ENCODE measurements at places on chromosomes 3 and 15.

DNA sequence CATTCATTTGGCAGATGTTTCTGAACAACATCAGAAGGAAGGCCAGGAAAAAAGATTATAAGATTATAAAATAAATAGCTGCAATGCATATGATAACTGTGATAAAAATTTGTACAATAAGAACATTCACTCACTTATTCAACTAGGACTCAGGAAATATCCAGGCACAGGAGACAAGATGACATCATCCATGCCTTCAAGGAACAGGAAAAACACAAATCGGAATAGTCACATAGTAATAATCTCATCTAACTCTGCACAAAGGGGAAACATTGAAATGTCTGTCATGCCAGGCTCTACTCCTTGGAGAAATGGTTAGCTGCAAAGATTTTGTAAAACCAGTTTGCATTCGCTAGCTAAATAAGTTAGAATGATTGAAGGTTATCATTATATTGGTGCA lies 233.5 kb upstream of the AGTR1 start:
- peak; percentile 57 for DNase-seq

- DNase-seq: peak; percentile 52
These were observed 142.4 kb downstream of the ANXA2 start for GRCh38 chr15:60255390-60255789.

GRCh38 chr3:136869282-136869681 lies 7.3 kb downstream of the NCK1 start:
- DNase-seq: no peak

- no peak for DNase-seq
These were observed 60.3 kb downstream of the EBLN2 start for GRCh38 chr3:73121669-73122331.

DNA sequence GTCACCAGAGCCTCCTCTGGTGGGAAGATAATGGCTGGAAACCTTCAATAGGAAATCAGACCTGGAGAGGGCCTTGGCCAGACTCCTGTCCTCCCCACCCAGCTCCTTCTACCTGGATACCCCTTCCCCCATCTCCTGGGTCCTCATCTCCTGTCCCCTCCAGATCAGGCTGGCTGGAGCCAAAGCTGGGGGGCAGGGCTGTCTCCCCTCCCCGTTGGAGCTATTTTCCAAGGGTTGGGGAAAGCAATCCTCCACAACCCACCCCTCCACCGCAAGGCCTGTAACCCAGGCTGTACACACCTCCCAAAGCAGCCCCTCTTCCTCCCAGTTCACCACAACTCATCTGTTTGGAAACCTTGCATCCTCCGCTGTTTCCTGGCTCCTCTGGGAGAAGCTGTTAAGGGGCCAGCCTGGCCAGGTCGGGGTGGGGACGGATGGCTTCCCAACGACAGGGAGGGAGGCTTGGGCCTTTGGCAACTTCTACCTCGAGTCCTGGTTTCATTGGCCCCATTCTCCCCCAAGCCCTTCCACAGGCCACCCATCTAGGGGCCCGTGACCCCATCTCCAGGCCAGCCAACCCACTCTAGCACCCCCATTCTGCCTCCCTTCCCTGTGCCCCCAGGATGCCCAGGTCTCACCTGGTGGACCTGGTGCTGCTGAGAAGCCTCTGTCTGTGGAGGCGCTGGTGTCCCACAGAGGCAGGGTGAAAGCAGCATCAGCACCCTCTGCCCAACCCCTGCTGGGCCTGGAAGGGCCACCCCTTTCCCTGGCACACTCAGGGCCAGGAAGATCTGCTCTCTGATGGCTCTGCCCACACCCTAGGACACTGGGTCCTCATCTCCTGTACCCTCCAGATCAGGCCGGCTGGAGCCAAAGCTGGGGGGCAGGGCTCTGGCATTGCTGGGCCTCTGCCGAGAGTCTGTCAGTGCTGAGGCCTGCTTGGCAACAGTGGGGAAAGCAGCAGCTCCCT lies 22.1 kb upstream of the GOLGA6C start:
- DNase-seq: no peak

- DNase-seq: no peak
These were observed 96.8 kb downstream of the PLCH1 start for GRCh38 chr3:155648013-155648591.

DNA sequence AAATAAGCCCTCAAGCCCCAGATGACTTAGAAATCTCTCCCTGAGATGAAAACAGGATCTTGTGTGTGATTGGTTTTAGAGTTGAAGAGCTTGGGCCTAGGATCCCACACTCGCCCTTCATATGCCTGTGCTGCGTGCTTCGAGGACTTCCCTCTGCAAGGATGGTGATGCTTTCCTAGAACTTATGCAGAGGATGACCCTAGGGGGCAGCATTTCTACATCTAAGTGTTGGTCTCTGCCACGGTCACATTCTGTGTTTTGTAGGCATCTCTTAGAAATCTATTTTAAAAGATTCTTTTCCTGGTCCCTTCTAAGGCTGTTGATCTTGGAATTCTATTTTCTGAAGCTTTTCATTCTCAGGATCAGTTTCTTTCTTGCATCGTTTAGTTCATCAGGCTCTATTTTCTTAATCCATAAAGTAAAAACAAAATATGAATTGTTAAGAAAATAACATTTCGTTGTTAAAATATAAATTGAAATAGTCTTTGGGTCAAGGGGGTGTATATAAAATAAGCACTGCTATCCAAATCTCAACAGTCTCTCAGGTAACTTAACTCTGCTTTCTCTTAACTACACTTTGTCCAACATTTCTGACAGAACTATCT lies 45.7 kb downstream of the WDR76 start:
- DNase-seq: peak; percentile 70

DNA sequence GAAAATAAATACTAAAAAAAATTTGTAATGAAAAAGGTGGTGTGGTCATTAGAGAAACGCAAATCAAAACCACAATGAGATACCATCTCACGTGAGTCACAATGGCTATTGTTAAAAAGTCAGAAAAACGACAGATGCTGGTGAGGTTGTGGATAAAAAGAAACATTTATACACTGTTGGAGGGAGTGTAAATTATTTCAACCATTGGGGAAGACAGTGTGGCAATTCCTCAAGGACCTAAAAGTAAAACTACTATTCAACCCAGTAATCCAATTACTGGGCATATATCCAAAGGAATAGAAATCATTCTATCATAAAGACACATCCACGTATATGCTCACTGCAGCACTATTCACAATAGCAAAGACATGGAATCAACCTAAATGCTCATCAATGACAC lies 120.3 kb downstream of the MYO9A start:
- peak; percentile 12 for DNase-seq

DNA sequence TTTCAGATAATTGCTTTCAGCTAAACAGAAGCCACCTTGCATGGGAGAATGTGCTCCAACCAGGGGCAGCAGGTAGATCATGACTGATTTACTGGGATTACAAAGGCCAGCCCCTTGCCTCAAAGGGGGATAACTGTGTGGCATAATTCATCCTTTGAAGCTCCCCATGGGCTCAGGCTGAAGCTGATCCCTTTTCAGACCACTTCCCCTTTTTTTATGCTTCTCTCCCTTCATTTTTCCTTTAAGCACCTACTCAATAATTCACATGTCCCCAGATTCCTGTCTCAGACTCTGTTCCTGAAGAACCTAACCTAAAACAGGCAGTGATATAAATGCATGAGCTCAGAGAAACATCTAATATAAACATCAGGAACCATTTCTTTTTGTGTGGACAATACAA lies 8.2 kb upstream of the MYRIP start:
- no peak for DNase-seq

DNA sequence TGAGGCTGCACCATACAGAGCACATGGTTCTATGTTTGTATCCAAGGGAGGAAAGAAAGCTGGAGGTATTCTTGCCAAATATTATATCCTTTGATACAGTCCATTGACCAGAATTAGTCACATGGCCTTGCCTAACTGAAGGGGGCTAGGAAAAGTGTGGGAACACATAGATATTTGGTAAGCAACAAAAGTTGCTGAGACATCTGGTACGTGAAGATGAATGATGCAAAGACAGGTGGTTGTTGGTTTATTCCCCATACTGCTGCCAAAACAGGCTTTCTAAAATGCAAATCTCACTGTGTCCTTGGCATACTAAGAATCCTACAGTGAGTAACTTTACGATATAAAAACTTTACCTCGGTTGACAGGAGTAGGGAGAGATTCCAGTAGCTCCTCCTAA lies 162.2 kb downstream of the VGLL3 start:
- DNase-seq: no peak

- peak; percentile 71 for DNase-seq
These were observed 15.3 kb upstream of the IREB2 start for GRCh38 chr15:78422571-78423340.

DNA sequence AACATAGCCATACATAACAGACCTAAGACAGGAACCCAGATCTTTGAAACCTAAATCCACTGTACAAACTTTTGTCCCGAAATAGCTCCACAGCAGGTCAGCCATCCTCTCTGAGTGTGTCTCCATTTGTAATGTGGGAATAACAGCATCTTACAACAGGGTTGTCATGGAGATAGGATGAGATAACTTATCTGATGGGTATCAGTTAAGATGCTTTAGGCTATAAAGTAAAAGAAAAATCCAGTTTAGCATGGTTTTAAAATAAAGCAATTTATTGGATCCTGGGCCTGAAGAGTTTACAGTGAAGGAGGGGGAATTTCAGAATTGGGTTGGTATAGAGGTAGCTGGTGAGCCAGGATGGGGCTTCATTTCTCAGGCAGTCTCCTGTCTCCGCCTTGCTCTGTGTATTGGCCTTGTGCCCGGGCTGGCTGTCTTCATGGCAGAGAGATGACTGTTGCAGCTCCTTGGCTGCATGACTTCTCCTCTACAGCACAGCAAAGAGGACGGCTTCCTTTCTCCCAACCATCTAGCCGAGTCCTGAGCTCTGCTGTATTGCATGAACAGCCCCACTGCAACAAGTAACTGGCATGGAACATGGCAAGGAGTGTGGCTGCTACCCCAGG lies 131.9 kb upstream of the PROK2 start:
- no peak for DNase-seq

DNA sequence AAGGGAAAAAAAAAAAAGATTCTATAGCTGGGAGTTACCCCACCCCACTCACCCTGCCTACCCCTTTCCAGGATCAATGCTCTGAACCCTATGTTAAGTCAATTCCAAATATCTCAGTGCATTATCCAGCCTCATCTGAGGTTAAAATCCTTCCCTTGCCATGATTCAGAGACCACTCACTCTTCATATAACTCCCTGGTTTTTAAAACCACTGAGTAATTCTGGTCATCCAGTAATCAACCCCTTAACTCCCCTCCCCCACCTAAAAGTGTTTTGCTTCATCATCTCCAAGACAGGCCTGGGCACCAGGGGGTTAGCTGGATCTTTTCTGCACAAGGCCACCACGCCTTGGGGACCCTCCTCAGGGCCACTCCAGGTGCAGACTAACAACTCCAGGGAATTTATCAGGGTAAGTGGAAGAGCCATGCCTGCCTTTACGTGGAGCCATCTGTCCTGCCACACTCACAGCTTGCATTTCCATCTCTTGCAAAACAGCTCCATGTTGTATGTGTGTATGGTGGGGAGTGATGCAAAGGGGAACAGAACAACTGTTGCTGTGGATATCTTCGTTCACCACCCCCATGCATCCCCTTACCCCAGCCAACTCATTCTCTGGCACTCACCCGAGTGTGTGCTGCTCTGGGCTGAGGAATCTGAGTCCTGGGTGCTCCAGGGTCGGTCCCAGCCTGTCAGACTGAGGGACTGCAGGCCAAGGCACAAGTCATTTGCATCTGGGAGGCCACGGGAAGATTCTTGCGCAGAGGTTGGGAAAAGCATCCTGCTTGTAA lies 30.7 kb upstream of the RPS17 start:
- DNase-seq: no peak

DNA sequence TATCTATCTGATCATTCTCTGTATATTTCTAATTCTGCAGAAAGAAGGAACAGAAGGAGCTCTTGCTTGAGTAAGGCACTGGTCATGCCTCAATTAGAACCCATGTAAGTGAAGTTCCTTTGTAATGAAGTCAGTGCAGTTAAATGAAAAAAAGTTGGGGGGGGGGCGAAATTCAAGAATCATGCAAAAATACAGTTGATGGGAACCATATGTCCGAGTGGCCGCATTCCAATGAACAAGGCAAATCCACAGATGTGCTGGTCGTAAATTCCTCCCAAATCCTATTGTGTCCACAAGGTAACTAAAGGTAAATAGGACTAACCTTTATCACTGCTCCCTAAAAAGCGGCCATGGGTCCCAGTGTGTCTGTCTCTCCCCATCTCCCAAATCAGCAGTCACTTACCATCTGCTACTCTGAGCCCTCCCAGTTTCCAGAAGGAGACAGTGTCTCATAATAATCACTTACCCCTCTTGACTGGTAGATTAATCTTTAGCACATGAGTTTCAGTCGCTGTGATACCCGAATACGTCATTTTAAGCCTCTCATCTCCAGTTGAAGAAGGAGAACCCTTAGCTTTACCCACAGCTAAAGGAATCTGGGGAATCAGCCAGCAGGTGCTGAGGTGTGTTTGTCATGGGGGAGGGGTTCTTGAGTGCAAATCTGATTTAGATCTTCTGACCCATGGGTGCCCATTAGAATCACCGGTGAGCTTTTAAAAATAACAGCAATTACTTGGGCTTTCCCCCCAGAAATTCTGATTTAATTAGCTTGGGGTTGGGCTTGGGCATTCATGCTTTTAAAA lies 56.3 kb upstream of the EPHB3 start:
- no peak for DNase-seq

DNA sequence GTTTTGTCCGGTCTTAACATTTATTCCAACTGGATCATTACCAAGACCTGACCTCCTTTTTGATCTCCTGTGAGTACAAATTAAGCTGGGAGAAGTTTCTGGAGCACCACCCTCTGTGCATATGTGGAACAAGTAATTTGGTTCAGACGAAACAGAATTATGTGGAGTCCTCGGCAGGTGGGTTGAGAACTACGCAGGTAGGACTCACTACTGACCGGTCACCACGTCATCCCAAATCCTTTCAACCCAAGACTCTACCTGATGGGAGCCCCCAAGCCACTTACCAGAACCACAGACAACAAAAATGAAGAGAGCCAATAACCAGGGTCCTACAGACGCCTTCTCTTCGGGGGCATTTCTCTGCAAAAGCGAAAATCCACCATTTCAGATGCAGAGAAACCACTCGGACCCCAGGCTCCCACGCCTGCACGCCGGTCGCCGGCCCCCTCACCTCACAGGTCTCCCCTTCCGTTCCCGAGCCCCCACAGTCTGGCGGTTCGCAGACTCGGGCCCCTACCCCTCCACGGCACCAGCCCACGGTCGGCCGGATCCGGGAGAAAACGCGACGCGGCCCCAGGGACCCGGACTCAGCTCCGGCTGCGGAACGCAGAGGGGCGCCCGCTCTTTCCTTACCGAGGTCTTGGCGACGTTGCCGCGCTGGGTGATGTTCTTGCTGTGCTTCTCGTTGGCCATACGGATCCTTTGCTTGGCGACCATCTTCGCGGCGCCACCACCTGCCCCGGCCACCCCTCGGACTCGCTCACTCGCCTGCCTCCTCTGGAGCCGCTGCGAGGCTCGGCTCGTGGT lies 674 bp downstream of the SERP1 start:
- DNase-seq: peak; percentile 30

All from endothelial cell of umbilical vein (primary cell).